Activated CD8-positive, alpha-beta memory T cell treated with anti-CD3 and anti-CD28 coated beads for 1 hour (primary cell): ENCODE measurements at places on chromosomes 1 and 21.

- DNase-seq = no peak
These were observed 56.0 kb upstream of the POU3F1 start for GRCh38 chr1:38102636-38103035.

GRCh38 chr1:43402089-43402865, 12.6 kb downstream of the SZT2 start:
- DNase-seq = no peak

DNA sequence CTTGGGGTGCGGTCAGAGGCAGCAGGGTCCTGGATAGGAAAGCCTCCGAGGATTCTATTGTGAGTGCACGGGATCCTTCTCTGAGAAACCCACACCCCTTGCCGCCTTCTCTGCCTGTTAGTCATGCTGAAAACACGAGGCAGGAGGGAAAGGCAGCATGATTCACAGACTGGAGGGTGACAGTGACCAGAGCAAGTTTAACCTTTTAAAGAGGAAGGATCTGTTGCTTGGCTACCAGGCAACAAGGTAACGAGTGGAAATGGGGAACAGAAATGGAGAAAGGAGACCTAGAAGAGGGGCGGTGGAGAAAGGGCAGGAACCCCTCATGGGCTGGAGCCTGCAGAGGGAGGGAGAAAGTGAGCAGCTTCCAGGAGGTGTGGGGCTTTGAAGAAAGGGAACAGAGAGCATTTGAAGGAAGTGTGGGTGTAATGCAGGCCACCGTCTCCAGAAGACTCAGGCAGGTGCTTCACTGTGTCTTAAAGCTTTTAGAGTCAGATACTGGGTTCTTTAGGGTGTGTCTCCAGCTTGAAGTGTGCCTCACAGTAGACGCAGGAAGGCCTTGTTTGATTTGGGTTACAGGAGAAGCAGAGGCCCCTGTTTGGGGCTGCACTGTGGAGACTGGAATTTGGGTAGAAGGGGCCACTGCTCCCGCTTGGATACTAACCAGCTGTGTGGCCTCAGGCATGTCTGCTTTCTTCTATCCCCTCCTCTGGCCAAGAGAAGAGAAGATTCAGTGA, 19.1 kb downstream of the OPTC start:
- DNase-seq = no peak

- DNase-seq = no peak
These were observed 1.2 kb upstream of the CD1D start for GRCh38 chr1:158179301-158180041.

- DNase-seq = no peak
These were observed 231.7 kb upstream of the B3GALT2 start for GRCh38 chr1:193417945-193418744.

GRCh38 chr1:181133441-181133951, 45.0 kb downstream of the IER5 start:
- DNase-seq = no peak

GRCh38 chr1:214967865-214968575, 114.5 kb upstream of the KCNK2 start:
- DNase-seq = no peak

GRCh38 chr1:224498574-224499170, 64.1 kb upstream of the WDR26 start:
- no peak for DNase-seq

DNA sequence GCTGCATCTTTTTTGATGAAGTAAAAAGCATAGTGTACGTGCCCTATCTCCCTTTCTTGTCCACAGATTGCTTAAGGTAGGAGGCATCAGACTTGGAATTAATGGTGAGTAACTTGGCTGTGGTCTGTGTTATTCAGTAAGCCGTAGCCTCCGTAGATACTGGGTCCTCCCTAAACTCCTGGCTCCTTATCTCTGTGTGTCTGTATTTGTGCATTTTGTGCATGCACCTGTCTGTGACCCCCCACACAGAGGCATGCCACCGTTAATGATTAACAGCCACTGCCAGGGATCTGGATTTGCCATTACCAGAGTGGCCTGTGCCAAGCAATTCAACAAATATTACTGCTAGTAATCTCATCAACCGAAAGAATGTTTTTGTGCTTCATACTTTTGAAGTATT, 31.9 kb downstream of the MAP3K21 start:
- DNase-seq = no peak

- DNase-seq = no peak
These were observed 1.5 kb downstream of the RGS18 start for GRCh38 chr1:192159781-192160180.

DNA sequence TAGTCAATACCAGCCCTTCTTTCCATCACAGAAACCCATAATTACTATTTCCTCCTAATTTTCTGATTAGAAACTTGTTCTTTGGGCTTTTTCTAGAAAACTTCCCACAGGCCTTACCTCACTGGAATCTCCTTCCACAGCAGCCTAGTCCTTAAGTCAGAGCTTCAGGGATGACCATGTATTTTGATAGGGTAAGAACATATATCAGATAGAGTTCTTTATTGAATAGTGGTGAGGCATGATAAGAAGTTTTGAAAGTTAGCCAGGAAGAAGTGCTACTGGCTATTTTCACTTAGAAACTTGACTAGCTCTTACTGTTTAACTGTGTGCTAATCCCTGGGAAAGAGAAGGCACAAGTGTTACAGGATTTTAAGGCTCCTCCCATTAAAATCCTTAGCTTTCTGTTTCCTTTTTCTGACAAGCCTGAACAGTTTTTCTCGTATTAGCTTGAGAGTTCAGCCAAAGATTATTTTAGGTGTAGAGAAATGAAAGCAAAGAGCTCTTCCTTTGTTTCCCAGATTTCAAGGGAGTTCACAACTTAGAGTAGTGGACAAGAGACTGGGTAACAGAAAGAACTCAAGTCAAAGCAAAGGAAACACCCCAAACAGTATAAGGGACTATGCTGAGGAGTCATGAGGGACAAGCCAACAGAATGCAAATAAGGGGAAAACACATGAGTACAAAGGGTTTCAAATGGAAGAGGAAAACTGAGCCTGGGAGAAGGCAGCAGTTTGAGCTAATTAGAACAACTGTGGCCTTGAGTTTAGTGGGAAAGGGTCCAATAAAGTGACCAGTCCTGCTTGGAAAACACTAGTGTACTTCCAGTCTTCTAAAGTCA, 37.2 kb upstream of the AIM2 start:
- no peak for DNase-seq

DNA sequence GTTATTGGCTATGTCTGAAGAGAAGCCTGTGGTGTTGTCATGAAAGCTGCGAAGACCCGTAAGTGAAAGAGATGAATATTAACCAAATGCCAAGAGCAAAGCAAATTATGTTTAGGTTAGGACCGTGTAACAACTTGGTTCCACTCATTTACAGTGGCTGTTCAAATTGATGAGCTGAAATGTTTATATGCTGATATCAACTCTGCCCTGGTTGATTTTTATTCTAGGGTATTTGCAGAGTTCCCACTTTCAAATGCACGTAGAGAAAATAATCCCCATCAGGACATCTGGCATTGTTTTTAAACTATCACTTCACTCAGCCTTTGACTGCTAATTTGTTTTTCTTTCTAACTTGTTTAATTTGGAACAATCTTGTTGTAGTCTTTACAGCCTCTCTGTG, 581.6 kb upstream of the ADAMTS5 start:
- no peak for DNase-seq

GRCh38 chr1:24209097-24209496, 22.0 kb upstream of the IFNLR1 start:
- no peak for DNase-seq

GRCh38 chr1:235844776-235845175, 21.9 kb downstream of the LYST start:
- DNase-seq = no peak

GRCh38 chr1:7513081-7513480, 258.0 kb upstream of the VAMP3 start:
- DNase-seq = no peak

GRCh38 chr1:230176871-230177411, 109.9 kb downstream of the GALNT2 start:
- DNase-seq = no peak

GRCh38 chr1:52677076-52677806, 20.9 kb downstream of the COA7 start:
- DNase-seq = no peak

DNA sequence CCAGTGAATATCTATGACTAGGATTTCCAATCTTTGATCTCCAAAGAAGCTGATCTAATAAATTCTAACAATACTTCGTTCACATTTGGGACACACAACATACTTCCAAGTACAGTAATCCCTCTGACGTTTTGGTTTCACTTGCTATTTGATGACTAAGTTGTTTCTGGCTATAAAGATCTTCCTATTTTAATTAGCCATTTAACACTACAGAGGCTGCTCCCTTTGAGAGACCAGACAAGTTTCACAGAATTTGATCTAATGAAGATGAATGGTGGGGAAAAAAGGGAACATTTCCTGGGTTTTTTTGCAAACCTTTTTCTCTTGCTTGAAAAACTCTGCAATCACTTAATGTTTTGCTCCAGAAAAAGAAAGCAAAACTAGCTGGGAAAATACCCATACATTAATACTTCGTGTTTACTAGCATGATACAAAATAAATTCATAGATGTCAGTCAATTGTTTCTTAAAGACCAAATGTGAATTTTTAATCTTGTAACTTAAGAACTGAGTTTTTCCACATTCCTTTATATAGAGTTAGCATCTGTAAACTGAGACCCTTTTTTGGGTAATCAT, 28.0 kb upstream of the GLIS1 start:
- DNase-seq = no peak

- no peak for DNase-seq
These were observed 116.3 kb downstream of the NAV1 start for GRCh38 chr1:201655243-201655642.

DNA sequence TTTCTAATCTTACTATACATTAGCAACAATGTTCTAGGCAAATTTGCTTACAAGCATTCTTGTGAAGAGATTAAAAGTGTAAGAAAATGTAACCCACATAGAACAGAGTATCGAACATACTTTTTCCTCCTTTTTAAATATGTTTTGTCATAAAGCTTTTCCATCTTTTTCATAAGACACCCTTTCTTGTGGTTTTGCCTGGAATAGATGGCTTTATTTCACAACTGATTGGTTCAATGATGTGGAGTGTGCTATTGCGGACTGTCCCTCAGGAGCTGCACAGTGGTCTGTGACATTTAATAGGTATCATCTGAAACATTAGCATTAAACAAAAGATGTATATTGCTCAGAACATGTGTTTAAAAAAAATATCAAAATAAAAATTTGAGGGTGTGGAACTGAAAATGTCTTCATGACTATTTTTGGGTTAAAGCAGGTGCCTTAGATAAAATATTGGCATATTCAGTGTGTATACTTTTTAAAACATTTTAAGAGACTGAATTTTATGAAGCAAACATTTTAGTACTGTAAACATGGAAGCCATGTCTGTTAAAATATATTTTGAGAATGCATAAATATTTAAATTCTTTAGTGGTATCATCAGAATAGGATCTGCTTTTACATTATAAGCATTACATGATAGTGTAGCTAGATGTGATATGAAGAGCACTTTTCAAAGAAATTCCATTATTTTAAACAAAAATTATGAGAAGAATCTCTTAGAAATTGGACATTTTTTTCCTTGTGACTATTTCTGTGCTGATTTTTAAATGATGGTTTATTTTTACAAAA, 48.3 kb upstream of the C1orf146 start:
- no peak for DNase-seq

- no peak for DNase-seq
These were observed at the start of gene NCF2 for GRCh38 chr1:183590244-183591191. Gene NCF2 (minus strand): TSS chr1:183590459. CDS start chr1:183590329, 130 bp downstream.

- DNase-seq = no peak
These were observed 68.2 kb downstream of the MAP10 start for GRCh38 chr1:232873412-232873811.

- no peak for DNase-seq
These were observed 51.8 kb downstream of the LACTBL1 start for GRCh38 chr1:22920734-22921451.

DNA sequence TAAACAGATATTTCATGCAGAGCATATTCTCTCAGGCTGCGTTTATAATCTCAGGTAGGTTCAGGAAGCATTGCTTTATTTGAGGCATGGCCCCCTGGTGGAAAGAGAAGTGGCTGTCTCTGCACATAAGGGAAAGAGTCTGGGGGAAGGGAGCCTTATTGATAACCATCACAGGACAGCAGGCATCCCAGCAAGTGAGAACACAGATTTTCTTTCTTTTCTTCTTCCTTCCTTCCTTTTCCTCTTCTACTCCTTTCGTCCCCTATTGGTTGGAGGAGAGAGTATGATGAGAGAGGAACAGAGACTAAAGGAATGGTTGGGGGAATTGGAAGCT, 21.9 kb downstream of the TSNAX start:
- no peak for DNase-seq

DNA sequence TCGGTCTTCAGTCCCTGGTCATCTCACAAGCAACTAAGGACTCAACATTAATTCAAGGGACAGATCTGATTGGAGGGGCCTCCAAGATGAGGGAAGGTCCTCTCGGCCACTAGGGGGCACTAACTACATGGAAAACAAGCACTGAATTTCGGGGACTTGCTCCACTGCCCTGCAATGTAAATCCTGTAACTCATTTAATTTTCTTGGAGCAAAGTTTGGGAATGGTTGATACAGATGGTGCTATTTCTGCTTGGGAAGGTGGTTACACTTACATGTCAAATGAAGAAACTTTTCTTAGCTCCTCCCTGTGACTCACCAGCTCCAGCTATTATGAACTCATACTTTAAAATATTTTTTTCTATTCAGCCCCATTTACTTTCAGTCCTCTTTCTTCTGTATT, 97.4 kb upstream of the KCNJ15 start:
- peak; percentile 3 for DNase-seq
